Activated T-helper 9 cell treated with anti-CD3 and anti-CD28 coated beads, Interleukin-2, amount 50 U/mL, for 16 hours (primary cell): ENCODE measurements at places on chromosomes 7 and 10.

DNA sequence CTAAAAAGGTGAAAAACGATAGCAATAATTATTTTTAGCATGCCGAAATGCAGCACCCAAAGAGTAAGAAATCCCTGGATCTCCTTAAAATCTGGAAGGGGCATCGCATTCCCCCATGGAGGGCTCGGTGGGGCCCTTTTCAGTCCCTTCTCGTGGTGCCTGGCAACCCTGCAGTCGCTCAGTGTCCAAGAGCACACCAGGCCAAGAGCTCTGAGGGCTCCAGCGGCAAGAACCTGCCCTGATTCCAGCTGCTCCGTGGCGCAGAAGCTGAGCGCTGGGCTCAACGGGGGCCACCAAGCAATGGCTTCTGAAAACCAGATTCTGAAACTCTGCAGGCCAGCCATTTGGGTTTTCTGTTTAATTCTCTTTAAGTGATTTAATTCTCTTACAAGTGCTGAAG lies 131.2 kb downstream of the PRKAG2 start:
- DNase-seq = no peak

GRCh38 chr10:14093730-14094484 lies 236.8 kb downstream of the FRMD4A start:
- no peak for DNase-seq

DNA sequence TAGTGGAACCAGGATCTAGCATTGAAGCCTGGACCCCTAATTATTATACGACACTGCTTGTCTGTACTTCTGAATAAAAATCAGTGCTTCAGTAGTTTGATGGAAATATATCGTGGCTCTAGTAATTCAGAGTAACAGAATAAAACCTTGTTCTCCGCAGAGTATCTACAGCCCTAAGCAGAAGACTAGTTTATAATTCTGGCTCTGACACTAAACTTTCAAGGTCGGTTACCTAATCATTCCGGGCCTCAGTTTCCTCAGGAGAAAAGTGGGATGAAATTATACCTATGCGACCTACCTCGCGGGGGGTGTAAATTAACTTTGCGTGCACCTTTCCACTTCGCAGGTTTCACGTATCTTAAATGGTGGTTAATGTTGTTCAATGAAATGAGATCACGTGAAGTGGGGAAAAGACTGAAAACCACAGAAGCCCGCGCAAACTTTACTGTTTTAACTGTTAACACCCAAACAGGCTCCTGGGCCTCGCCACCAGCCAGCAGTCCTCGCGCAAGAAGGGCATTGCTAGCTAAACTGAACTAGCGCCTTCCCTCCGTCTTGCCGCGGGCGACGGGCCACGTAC lies 615 bp downstream of the THAP5 start:
- DNase-seq = no peak

DNA sequence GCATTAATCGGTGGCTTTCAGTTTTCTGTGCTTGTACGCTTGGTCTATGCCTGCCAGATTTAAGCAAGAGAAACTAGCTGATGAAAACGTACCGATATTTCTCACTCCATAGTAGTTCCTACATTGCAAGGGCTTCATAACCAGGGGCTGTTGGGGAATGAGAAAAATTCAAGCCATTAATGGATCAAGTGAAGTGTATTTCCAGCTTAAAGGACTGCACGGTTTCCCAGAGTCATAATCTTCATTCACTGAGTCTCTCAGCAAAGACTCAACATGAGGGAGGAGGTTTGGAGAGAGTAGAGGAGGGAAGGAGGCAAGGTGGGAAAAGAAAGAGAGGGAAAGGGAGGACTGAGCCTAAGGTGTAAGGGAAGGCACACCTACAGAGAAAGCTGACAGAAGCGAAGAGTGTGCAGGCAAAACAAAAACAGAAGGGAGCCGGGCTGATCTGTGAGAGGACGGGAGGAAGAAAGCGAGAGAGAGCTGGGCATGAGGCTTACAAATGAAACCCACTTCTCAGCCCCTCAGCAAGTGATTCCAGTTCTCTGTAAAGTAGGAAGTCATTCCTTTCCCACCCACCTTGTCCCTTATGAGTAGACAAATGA lies 625 bp downstream of the GIMAP2 start:
- no peak for DNase-seq
